ENCODE measurements at places on chromosomes 16 and 17. TPM values are rescaled to one million over a fixed set of nuclear protein-coding genes. Genes with fewer than 3 reads are reported as not detected.
A peak's percentile ranks its signal among the peaks of the same experiment; 100 is the strongest.

SLC43A2 gene
- total RNA-seq = 27.6 TPM

YBX2 gene
- not detected for total RNA-seq

KIF2B gene
- total RNA-seq = not detected

DNA sequence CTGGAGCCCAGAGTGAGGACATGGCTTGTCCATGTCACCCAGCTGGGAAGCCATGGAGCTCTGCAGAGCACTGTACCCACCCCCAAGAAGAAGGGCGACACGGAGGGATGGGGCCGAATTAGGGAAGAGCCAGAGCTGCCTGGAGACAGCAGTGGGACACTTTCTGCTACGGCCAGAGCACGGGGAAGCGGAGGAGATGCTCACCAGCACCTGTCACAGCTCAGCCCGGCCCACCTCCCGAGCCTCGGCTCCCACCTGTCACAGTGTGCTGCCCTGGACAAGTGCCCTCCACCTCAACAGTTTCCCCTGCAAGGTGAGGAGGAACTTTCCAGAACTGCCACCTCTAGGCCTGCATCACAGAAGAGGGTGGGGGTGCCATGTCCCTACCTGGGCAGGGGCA, 36.4 kb downstream of the PEMT start:
- H3K27me3 ChIP-seq = no peaks in the 10 kb centered on the region
- H3K36me3 ChIP-seq = no peaks in the 10 kb centered on the region
- no peak overlapping the region for H3K27ac ChIP-seq
- no peaks in the 10 kb centered on the region for H3K4me1 ChIP-seq
- no peak overlapping the region for H3K4me3 ChIP-seq

DNA sequence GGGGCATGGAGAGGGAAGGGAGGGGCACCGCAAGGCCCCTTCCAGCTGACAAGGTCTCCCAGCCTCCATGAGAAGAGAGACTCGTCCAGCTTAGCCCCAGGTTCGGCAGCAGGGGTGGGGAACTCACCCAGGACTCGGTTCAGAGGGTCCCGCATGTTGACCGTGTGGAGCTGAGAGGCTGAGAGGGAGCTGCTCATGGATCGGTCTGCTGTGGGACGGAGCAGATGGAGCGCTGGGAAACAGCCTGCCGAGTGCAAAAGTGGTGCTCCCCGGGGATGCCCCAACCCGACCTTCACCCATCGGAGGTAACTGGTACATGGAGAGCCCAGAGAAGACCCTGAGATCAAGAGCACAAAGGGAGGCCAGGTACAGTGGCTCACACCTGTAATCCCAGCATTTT, 4.9 kb downstream of the CSF3 start:
- H3K36me3 ChIP-seq = peaks cover 46% of the 10 kb centered on the region
- no peak for DNase-seq
- H3K4me3 ChIP-seq = no peak overlapping the region

- no peaks in the 10 kb centered on the region for H3K4me1 ChIP-seq
- no peak overlapping the region for H3K27ac ChIP-seq
- DNase-seq = no peak
- no peaks in the 10 kb centered on the region for H3K36me3 ChIP-seq
- H3K27me3 ChIP-seq = no peaks in the 10 kb centered on the region
- H3K4me3 ChIP-seq = no peak overlapping the region
Measured at GRCh38 chr17:13593757-13594156, 8.0 kb downstream of the HS3ST3A1 start.

DNA sequence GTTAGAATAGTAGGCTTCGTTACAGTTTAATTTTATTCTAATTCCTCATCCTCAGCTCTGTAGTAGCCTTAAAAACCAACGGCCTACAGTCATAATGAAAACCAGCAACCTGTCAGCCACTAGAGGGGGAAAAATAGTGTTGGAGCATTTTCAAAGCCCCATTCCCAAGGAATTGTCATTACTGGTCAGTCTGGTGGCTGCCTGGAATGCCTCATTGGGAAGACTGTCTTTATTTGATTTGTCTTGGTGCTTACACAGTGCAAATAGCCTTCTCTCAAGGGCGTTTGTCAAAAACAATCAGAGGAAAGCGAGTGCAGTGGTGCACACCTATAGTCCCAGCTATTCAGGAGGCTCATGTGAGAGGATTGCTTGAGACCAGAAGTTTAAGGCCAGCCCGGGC, 4.7 kb downstream of the LPCAT2 start:
- no peaks in the 10 kb centered on the region for H3K27me3 ChIP-seq
- no peak overlapping the region for H3K27ac ChIP-seq
- no peak for DNase-seq
- no peaks in the 10 kb centered on the region for H3K4me1 ChIP-seq

- DNase-seq = no peak
- no peak overlapping the region for H3K27ac ChIP-seq
- no peak overlapping the region for H3K4me3 ChIP-seq
- no peaks in the 10 kb centered on the region for H3K27me3 ChIP-seq
Measured at GRCh38 chr17:929586-929985, 50.0 kb downstream of the NXN start.

DNA sequence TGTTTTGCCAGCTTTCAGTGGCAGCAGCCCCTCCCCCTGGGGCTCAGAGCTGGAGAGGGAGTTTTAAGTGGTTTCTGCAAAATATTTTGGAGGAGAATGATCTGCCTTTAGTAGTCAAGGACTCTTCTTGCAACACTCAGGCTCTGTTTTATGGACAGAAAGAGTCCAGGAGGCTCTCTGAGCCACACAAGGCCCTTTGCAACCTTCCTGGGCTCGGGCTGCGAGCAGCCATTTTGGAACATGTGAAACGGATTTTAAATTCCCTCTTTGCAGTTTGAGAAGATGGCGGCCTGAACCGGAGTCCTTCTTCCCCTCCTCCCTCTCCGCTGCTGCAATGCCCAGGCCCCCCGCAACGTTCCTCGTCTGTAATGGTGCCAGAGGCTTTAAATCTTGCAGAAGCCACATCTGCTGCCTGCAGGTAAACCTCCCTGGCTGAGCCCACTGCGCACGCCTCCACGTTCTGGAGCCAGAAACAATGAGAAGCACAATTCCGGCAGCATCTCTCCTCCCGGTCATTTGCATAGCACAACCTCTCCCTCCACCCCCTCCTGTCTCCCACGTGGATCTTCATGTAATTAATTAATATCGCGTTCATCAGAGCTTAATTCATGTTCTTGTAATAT, 386.1 kb downstream of the SEC14L1 start:
- no peak overlapping the region for H3K4me3 ChIP-seq
- DNase-seq = no peak
- no peak overlapping the region for H3K27ac ChIP-seq
- peaks cover 6% of the 10 kb centered on the region for H3K4me1 ChIP-seq
- H3K27me3 ChIP-seq = no peaks in the 10 kb centered on the region

DNA sequence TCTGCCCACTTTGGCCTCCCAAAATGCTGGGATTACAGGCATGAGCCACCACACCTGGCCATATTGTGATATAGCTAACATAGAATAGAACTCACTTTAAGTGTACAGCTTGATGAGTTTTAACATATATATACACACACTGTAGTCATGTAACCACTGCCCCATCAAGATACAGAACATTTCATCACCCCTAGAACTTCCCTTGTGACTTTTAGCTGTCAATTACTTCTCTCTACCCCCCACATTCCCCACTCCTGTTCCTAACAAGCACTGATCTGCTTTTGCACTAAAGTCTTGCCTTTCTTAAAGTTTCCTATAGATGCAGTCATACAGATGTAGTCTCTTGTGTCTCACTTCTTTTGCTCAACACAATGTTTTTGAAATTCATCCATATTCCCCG, 93.1 kb downstream of the PITPNC1 start:
- H3K27me3 ChIP-seq = no peaks in the 10 kb centered on the region
- no peak for DNase-seq
- H3K4me3 ChIP-seq = no peak overlapping the region
- H3K36me3 ChIP-seq = no peaks in the 10 kb centered on the region
- no peaks in the 10 kb centered on the region for H3K4me1 ChIP-seq

DNA sequence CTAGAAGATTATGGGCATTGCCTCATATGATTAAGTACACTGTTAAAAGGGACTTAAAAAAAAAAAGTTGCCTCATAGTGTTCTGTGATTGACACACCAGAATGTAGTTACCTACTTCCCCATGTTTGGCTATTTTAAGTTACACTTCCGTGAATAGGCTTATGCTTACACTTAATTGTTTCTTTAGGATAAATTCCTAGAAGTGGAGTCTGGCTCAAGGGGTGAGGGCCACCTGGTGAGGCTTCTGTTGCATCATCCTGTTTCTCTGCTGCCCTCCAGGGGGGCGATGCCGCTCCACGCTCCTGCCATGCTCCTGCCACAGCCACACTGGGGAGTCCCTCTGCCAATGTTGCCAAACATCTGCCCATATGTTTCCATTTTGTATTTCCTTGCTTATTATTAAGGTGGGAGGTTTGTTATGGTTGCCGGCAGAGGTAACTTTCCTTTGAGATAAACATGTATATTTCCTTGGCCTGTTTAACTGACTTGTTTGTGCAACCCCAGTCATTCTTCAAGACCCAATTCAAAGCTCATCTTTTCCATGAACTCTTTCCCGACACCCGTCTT, 73.1 kb downstream of the KSR1 start:
- no peak for DNase-seq
- H3K36me3 ChIP-seq = no peaks in the 10 kb centered on the region
- peaks cover 12% of the 10 kb centered on the region for H3K4me1 ChIP-seq
- H3K27ac ChIP-seq = no peak overlapping the region
- no peak overlapping the region for H3K4me3 ChIP-seq

CDH16 gene
- total RNA-seq = not detected

DNA sequence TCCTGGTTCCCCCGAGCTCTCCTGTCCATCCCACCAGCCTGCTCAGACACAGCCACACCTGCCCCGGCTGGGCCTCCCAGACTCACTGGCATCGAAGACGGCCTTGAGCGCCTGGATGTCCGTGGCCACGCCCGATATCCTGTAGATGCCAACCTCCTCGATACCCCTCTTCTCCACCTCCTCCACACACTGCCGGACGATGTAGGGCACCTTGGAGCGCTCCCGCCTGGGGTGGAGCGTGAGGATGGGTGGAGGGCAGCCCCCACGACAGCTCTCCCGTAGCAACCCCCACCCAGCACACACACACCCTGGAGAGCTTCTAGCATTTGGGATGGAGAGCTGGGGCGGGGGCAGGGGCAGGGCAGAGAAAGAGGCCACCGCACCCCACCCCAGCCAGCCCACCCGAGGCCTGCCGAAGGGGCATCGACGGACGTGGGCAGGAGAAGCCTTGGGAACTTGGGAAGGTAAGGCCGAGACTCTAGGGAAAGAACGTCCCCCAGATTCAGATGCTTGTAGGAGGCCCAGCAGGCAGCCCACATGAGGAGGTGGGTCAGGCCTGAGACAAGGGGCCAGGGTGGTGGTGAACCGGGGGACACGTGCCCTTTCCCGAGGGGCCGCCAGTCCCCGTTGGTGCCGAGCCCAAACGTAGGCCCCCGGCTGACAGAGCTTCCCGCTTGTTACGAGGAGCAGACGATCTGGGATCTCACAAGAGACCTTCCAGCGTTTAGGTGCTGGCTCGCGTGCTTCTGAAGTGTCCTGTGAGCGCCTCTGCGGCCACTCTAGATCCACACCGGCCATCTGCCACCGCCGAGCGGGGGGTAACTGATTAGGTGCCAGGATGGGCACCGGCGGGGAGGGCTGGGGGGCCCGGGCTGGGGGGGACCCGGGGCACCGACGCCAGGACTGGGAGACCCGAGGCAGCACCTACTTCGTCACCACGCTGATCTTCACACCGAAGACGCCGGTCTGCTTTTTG, 15.1 kb downstream of the TIMM22 start:
- no peak overlapping the region for H3K27ac ChIP-seq
- DNase-seq = no peak
- no peak overlapping the region for H3K4me3 ChIP-seq
- no peaks in the 10 kb centered on the region for H3K27me3 ChIP-seq
- peaks cover 52% of the 10 kb centered on the region for H3K36me3 ChIP-seq

PRSS8 gene
- total RNA-seq = not detected

ZNF469 gene
- total RNA-seq = 3.0 TPM

- H3K36me3 ChIP-seq = no peaks in the 10 kb centered on the region
- no peaks in the 10 kb centered on the region for H3K4me1 ChIP-seq
- no peak overlapping the region for H3K4me3 ChIP-seq
Measured at GRCh38 chr16:81645266-81645694, 133.8 kb upstream of the PLCG2 start.

GRCh38 chr16:53899431-53899830, 195.5 kb downstream of the FTO start:
- no peak overlapping the region for H3K27ac ChIP-seq
- H3K4me3 ChIP-seq = no peak overlapping the region
- no peak for DNase-seq
- no peaks in the 10 kb centered on the region for H3K36me3 ChIP-seq
- H3K27me3 ChIP-seq = no peaks in the 10 kb centered on the region

GRCh38 chr17:32896647-32897258, 19.8 kb upstream of the MYO1D start:
- no peaks in the 10 kb centered on the region for H3K4me1 ChIP-seq
- H3K27me3 ChIP-seq = no peaks in the 10 kb centered on the region
- no peak for DNase-seq
- no peak overlapping the region for H3K4me3 ChIP-seq
- H3K27ac ChIP-seq = no peak overlapping the region

GRCh38 chr16:89060207-89060794, 33.4 kb upstream of the ACSF3 start:
- H3K4me1 ChIP-seq = no peaks in the 10 kb centered on the region
- no peak overlapping the region for H3K27ac ChIP-seq
- no peaks in the 10 kb centered on the region for H3K36me3 ChIP-seq

DNA sequence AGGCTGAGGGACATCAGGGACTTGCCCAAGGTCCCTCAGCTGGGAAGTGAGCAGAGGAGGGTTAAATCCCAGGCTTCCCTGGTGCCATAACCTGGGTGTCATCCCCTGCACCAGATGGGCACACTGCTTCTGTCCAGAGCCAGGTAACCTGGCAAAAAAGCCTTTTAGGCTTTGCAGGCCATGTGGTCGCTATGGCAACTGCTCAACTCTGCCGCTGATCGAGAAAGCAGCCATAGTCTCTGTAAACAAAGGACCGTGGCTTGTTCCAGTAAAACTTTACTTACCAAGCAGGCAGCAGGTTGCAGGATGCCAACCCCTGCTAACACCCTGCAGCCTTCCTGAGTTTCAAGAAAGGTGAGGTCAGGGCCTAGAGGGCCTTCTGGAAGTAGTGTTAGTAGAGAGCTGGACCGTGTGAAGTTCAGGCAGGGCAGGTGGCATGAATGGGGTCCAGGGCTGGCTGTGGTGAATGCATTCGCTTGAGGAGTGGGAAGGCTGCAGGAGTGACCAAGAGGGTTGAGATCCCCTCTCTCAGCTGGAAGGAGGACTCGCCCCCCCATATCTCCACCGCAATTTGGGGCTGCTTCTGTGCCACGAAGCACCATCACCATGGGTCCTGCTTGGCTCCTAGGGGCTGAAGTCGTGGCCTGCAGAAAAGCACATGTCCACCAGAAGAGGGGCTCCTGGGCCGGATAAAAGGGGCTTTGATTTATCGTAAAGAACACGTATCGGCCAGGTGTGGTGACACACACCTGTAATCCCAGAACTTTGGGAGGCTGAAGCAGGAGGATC, 91.3 kb downstream of the SOCS1 start:
- no peaks in the 10 kb centered on the region for H3K36me3 ChIP-seq
- no peak overlapping the region for H3K4me3 ChIP-seq
- H3K4me1 ChIP-seq = peaks cover 23% of the 10 kb centered on the region
- H3K27ac ChIP-seq = peak overlapping the region; percentile 97
- DNase-seq = no peak

GRCh38 chr16:30351001-30351441, 4.1 kb downstream of the CD2BP2 start:
- H3K27ac ChIP-seq = no peak overlapping the region
- H3K27me3 ChIP-seq = no peaks in the 10 kb centered on the region
- peaks cover 10% of the 10 kb centered on the region for H3K4me1 ChIP-seq
- peaks cover 28% of the 10 kb centered on the region for H3K36me3 ChIP-seq
- DNase-seq = no peak
- H3K4me3 ChIP-seq = no peak overlapping the region

DBNDD1 gene
- total RNA-seq = 2.7 TPM

GRCh38 chr17:8490256-8491023, 54.8 kb downstream of the NDEL1 start:
- H3K27me3 ChIP-seq = no peaks in the 10 kb centered on the region
- peak overlapping the region; percentile 41 for H3K27ac ChIP-seq
- peaks cover 99% of the 10 kb centered on the region for H3K36me3 ChIP-seq
